NCI-H510A treated with DMSO at 0.1 percent for 48 hours (cell line): ENCODE measurements at places on chromosomes 7 and 10.

DNA sequence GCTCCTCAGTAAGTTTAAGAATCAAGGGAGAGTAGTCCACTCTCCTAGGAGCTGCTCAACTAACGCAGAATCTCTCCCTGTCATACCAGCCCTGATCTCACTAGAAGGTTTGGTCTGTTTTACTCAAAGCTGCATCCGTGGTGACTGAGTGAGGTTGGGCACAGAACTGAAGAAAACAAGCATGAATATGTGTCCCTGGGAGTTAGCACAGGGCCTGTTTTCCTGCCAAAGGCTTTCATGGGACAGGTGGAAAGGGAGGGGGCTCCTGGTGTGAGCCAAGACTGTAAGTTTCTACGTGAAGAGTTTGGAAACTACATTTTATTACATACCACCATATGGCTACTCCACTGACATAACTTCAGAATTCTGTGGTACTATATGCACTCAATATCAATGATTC is 705.9 kb downstream of the MAGI2 start:
- DNase-seq: no peak

DNA sequence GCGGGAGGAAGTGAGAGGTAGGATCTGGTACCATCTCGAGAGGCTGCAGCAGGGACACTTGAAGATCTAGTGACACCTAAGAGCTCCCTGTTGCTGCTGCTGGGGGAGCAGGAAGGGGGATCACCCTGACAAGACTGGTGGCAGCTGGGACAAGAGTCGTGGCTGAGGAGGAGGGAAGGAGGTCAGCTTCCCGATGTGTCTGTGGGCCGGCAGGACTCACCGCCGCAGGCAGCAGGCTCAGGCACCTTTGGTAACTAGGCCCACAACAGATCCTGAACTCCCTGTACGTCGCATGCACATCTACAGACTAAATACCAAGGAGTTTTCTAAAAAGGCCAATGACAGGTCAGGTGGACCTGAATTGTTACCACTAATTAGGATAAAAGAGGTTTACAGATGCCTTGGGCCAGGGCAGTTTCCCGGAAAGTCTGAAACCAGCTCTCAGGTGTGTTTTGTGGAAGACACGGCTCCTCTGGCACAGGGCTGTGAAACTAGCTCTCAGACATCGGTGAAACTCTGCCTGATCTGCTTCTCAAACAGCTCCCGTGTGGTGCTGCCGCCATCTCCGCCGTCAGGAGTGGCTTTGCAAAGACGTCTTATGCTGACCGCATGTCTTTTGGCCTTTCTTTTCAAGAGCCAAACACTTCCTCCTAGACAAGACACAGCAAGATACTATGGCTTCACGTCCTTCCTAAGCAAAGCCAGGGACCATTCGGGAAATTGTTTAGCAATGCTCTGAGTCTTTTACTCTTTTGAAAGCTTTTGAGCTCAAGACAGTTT is 609.7 kb downstream of the PTPRN2 start:
- DNase-seq: no peak

DNA sequence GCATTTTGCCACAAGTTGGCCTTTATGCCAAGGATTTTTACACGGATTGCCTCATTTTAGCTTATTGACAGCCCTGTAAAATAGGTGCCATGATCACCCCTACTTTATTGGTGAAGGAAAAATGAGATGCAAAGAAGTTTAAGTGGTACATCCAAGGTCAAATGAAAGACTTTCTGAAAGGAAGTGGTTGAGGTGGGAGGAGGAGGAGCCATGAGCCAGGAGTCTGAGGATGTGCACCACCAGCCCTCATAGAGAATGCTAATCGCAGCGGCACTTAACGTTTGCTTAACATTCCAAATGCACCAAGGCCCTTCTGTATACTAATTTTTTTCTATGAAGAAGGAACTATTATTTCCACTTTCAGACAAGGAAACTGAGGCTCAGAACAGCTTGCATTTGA is 31.0 kb upstream of the LRRC18 start:
- DNase-seq: no peak

DNA sequence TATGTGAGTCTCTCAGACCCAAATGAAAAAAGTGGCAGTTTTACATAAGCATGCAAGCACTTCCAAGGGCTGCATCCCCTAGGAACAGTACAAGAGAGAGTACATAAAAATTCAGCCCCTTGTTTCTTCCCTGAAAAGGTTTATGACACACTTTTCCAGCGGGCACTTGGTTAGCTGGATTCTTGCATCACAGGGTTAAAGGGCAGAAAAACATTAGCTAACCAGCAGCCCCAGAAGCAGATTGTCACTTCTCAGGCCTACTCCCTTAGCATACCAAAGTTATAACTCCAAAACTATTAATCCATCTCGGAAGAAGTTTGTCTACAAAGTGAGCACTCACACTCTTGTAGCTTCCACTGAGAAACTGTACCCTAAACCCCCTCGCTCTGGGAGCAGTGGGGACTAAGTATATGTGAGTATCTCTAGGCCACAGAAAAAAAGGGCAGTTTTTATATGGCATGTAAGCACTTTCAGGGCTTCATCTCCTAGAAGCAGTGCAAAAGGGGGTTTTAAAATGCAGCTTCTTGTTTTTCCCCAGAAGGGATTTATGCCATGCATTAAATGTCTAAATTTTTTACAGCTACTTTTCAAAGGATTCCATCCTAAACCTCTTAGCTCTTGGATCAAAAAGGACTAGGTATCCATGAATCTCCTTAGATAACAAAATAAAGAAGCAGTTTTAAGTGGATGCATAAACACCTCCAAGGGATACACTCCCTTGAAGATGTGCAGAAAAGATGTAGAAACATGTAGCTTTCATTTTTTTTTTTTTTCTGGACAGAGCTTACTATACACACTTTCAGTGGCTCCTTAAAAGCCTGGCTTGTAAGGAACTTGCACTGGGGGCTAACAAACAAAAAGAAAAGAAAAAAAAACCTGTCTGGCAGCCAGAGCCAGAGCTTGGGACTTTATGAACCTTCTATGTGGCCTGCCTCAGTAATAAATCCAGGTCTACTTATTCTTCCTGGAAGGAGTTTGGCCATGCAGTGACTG is 956.7 kb downstream of the CCSER2 start:
- no peak for DNase-seq

- no peak for DNase-seq
Observed at GRCh38 chr10:30158325-30158960, 99.1 kb upstream of the JCAD start.

DNA sequence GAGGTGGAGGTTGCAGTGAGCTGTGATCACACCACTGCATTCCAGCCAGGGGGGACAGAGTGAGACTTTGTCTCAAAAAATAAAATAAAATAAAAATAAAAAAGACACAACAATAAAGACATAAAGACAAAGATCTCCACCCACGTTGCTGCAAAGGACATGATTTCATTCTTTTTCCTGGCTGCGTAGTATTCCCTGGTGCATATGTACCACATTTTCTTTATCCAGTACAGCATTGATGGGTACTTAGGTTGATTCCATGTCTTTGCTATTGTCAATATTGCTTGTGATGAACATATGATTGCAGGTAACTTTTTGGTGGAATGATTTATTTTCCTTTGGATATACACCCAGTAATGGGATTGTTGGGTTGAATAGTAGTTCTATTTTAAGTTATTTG is 42.0 kb upstream of the CCDC3 start:
- DNase-seq: no peak

- no peak for DNase-seq
Observed at GRCh38 chr7:69800495-69800894, 202.2 kb downstream of the AUTS2 start.

DNA sequence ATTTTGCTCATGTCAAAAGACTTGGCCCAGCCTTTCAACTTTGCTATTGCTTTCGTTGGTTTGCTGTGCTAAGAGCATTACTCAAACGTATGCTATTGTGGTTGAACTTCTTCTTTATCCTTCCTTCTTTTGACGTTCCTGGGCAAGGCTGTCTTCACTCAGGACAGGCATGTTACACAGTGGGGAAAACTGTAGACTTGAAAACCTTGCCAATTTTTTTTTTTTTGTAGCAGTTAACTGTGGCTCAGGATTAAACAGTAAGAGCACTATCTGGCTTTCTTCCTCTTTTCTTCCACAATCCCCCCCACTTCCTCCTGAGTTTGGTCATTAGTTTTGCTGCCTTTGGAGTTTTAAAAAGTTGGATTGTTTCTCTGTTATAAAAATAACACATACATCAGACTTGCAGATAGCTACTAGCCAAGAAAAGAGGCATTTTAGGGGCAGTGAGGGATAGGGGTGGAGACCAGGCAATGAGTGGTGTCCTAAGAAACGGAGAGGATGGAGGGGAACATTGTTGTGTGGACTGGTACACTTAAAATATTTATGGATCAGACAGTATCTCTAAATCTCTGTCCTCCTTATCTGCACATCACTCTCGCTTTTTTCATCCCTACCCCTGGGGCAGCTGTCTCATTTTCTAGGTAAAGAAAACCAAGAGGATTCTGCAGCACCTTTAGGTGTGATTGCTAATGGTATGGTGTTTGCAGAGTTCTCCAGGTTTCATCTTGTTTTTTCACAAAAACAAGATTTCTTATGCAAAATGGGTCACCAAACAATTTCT is 181.7 kb downstream of the LRMDA start:
- DNase-seq: no peak

GRCh38 chr10:20855398-20856038 is 41.6 kb downstream of the NEBL start:
- peak; percentile 4 for DNase-seq

GRCh38 chr7:14859267-14859666 is 43.3 kb downstream of the DGKB start:
- no peak for DNase-seq

- peak; percentile 87 for DNase-seq
Observed at GRCh38 chr10:98030093-98030821, at the start of gene CRTAC1. Gene CRTAC1 (minus strand): TSS chr10:98030621. CDS start chr10:98030472, 149 bp downstream.

- no peak for DNase-seq
Observed at GRCh38 chr7:3188946-3189345, 112.1 kb upstream of the SDK1 start.

- DNase-seq: no peak
Observed at GRCh38 chr7:136489808-136490207, 378.6 kb upstream of the CHRM2 start.

- DNase-seq: no peak
Observed at GRCh38 chr10:49527061-49527460, 11.9 kb downstream of the ERCC6 start.

DNA sequence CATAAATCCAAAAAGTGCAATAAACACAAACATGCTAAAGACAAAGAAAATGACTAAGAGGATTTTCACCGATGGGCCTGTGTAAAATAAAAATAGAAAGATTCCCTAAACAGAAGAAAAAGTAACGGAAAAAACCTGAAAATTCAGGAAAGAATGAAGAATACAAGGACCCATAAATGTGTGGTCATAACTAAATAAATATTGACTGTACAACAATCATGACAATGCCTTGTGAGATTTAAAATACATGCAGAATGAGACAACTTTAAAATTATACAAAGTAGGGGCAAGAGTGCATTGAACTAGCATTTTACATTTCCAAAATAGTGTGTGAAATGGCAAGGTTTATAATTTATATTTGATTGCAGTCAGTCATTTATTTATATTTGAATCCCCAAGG is 409.1 kb upstream of the ANKRD30A start:
- DNase-seq: no peak

DNA sequence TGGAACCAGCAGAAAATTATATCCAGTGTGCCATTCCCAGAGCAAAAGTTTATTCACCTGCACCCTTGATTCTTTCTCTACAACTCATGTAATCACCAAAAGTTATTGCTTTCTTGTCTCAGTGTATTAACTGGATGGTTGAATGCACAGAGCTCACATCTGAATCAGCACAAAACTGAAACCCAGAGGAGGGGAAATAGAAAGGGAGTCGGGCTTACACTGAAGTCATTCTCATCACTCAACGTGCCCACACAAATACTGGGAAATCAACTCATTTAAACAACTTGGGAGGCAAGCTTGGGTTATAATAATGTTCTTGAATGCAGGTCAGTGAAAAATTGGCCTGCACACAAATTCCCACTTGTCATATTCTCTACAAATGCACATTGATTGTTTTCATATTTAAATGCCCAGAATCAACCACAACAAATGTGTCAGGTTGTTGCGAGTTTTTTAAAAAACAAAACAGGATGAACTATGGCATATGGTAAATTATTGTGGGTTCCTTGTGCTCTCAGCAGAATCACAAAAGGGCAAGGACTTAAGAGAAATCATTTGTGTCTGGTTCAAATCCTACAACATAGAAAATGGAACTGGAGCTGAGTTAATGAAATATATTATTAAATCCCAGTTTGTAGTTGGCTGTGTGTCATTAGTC is 125.9 kb upstream of the NOBOX start:
- no peak for DNase-seq

DNA sequence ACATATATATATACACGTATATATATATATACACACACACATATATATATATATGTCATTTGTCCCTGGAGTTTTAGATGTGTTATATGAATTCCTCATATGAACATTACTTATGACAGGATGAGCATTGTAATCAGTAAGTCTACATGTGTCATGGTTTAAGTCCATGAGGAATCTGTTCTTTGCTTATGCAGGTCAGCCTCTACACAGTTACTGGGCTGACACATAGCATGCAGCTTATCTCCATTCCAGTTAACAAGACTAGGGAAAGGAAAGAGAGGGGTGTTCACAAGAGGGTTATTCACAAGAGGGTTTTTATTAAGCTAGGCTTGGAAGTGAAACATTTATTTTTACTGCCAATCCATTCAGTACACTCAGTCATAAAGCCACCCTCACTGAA is 226.7 kb downstream of the SNX13 start:
- no peak for DNase-seq

- no peak for DNase-seq
Observed at GRCh38 chr10:93751832-93752231, 5.9 kb upstream of the LGI1 start.

DNA sequence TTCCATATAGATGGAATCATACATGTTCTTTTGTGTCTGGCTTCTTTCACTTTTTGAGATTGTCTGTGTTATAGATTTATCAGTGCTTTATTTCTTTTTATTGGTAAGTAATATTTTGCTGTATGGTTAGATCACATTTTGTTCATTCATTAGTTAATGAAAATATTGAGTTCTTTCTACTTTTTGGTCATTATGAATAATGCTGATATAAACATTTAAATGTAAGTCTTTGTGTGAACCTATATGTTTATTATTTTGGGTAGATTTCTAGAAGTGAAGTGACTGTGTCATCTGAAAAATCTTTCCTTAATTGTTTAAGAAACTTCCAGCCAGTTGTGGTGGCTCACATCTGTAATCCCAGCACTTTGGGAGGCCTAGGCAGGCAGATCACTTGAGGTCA is 11.4 kb upstream of the VWDE start:
- DNase-seq: no peak
